ENCODE measurements at places on chromosomes 16 and 17.

- DNase-seq: no peak
These were observed 79.6 kb downstream of the MGAT5B start for GRCh38 chr17:76947771-76948170.

- no peak for DNase-seq
These were observed 10.0 kb upstream of the NAGLU start for GRCh38 chr17:42526031-42526444.

DNA sequence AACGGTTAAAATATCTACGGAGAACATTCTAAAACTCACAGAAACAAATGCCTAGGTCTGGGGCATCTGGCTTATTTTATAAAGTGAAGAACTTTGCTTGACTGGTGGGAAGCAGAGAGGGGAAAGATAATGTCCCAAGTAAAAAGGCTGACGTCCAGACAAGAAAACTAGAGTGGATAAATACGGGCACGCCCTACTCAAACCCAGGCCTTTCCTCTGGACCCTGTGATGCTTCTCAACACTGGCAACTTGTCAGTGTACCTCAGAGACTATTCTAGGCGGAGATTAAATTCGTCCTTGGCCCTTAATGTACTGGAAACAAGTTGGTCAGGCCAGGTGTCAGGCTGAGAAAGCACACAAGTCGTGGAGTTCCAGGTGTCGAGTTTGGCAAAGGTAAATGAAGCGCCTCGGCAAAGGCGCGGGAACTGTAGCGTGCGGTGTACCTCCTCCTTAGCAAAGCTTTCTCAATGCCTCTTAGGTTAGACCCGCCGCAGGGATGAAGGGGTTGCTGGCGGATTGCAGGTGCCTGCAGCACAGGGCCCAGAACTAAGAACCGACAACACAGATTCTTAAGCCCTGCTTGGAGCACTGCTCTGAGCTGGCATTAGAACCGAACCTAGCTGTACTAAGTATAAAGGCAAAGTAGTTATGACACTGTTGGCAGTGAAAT, 668 bp upstream of the UNK start:
- no peak for DNase-seq

- DNase-seq: no peak
These were observed 121.2 kb downstream of the HAPSTR1 start for GRCh38 chr16:9212621-9213020.

DNA sequence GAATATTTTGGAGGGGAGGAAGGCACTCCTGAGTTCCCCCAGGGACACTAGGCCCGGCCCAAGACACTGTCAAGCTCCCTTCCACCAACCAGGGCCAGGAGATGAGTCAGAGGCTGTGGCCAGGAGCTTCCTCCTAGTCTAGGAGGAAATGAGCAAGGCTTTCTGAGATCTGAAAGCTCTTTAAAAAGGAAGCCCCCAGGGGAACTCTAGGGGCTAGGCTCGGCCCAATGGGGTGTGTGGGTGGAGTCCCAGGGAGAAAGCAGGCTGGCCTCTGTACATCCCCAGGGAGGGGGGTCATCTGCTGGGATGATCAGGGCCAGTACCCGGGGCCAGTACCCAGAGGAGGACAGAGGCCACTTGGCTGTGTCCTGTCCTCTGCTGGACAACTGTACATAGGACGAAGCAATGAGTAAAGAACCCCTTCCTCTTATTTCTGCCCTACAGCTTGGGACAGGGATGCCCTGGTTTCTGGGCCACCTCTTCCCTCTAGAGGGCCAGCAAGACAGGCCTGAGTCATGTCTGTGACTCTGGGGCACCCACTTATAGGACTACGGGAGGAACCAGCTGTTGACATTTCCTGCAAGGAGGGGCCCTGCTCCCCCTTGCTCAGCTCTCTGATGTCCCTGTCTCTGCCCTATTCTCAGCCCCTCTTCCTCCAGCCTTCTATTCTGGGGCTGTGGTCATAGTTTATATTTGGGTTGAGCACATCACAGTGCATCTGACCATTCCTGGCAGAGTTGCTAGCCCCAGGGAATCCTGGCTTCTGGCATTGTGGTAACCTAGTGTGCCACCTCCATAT, 2.7 kb downstream of the FHOD1 start:
- DNase-seq: no peak

DNA sequence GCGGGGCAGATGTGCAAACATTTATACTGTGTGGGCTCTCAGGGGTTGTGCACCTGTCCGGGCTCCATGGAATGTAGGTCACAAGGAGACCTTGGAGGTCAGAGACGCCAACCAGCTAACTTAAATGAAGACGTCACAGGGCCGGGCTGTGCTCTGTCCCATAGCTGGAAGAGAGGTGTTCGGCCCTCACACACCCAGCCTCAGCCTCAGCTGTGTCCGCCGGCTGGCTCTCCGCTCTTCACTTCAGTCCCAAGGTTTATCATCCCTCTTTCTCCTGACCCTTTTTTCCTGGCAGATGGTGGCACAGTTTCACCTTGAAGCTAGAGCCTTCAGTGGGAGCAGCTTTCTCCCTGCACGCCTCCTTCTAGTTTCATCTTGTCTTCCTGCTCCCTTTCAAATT, 6.0 kb upstream of the RBFOX3 start:
- DNase-seq: no peak

- DNase-seq: no peak
These were observed 186.0 kb upstream of the ZNF469 start for GRCh38 chr16:88196471-88197400.

GRCh38 chr17:35001549-35001948, 21.2 kb downstream of the LIG3 start:
- no peak for DNase-seq

DNA sequence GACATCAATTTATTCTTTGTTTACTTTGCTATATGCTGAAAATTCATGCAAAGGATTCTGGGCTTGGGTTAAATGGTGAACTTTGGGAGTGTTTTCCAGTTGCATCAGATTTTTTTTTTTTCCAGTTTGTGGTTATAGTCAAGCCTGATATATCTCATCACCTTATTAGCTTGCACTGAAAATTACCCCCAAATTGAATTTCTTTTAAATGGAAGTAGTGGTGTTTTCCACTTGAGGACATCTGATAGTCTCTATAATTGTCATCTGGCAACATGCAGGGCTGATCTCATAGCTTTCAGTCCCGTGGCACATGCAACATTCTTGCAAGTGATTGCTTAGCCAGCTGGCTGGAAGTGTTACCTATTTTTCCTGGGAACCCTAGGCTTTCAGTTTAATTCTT, 4.7 kb upstream of the KRTAP3-1 start:
- DNase-seq: no peak

- DNase-seq: no peak
These were observed 235.5 kb downstream of the XYLT1 start for GRCh38 chr16:17235147-17235815.

DNA sequence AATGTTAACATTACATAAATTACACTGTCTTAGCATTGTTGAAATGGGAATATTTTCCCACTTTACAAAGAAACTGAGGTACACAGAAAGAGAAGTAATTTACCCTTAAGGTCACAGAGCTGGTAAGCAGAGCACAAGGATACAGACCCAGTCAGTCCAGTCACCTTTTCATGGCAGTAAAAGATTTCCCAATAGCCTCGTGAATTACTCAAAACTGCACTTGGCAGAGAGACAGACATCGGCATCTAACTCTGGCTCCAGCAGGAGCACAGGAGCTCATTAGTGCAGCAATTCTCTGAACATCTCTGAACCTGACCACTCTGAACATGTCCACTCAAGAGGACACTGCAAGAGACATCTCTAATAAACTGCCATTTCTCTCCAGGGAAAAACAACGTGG, 3.1 kb downstream of the TEX2 start:
- no peak for DNase-seq

DNA sequence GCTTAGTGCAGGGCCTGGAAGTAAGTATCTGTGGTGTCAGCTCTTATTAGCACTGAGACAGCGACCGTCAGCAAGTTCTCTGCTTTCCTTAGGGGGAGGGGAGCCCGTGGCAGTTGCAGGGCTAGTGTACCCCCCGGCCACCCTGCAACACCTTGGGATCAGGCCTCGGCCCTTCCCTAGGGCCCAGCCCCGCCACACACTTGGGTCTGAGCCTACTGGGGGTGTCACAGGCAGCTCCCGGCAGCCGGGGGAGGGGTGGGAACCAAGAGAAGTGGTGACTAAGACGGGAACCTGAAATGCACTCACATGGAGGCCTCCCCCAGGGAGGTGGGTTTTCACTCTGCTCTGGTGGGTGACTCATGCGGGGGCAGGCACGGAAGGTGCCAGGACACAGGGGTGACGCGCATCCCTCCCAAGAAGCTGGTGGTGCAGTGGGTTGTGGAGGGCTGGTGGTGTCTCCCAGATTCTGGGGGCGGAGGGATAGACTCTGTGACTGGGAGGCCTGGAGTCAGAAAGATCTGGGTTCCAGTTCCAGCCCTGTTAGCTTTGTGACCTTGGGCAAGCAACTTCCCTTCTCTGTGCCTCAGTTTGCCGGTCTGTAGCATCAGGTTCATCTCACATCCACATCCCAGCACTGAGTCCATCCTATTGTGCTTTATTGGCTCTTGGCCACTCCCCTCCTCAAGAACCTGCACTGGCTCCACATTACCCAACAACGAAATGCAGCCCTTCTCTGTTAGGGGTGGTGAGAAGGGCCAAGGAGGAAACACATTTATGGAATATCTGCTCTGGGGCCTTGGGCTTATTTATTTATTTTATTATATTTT, 44.5 kb downstream of the LAT start:
- peak; percentile 81 for DNase-seq

DNA sequence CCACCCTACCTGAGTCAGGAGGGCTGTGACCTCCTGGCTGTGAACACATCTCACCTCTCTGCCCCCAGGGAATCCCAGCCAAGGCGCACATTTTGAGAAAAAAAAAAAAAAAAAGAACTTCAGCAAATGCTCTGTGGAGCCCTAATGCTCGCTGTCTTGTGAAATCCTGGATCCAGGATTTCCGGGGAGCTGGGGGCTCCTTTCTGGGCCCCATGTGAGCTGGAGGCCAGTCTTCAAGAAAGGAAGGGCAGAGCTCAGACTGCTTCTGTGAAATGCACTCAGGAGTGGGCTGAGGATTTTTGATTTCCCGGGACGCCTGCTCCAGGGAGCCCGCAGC, 36.0 kb upstream of the EMP2 start:
- no peak for DNase-seq

- peak; percentile 77 for DNase-seq
These were observed 112.1 kb downstream of the UTP18 start for GRCh38 chr17:51372345-51373004.
